GDM1 (cell line): ENCODE measurements at places on chromosomes 3 and 15.

DNA sequence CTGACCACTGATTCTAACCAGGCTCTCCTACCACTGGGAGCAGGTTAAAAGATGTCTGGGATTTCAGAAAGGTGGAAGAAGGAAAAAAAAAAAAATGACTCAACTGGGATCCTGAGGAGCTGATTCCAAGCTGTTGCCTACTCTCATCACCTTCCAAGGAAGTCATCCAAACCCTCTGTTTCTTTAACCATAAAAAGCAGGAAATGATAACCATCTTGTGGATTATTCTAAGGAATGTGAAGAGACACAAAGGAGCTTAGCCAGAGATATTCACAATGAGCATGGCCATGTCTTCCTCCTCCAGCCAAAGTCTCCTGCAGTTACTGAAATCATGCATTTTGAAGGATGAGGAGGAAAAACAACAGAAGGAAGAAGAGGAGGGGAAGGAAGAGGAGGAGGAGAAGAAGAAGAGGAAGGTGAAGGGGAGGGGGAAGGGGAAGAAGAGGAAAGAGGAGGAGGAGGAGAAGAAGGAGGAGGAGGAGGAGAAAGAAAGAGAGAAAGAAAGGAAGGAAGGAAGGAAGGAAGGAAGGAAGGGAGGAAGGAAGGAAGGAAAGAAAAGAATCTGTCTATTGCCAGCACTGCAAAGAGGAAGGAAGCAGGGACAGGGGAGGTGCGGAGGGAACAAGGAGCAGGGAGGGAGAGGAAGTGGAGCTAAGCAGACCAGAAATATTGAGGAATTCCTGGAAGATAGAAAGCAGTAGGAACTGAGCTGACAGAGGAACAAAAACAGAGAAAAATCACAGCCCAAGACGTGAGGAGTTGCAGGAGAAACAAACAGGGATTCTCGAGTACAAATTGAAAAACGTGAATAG lies 229.2 kb downstream of the UACA start:
- no peak for DNase-seq

DNA sequence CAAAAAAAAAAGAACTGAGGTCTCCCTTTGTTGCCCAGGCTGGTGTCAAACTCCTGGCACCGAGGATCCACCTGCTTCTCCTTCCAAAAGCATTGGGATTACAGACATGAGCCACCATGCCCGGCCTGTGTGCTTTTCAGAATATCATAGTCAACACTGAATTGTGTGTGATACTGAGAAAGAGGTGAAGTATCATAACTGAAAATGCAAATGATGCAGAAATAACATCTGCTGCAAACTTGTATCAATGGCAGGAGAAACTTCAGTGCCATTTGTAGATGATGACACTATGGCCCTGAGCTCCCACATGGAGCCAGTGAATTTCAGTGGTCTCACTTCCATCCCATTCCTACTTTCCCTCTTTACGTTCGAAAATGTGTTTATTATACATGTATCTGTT lies 21.9 kb downstream of the IL12A start:
- DNase-seq, result no peak

GRCh38 chr3:29854821-29855220 lies 574.0 kb downstream of the RBMS3 start:
- no peak for DNase-seq

DNA sequence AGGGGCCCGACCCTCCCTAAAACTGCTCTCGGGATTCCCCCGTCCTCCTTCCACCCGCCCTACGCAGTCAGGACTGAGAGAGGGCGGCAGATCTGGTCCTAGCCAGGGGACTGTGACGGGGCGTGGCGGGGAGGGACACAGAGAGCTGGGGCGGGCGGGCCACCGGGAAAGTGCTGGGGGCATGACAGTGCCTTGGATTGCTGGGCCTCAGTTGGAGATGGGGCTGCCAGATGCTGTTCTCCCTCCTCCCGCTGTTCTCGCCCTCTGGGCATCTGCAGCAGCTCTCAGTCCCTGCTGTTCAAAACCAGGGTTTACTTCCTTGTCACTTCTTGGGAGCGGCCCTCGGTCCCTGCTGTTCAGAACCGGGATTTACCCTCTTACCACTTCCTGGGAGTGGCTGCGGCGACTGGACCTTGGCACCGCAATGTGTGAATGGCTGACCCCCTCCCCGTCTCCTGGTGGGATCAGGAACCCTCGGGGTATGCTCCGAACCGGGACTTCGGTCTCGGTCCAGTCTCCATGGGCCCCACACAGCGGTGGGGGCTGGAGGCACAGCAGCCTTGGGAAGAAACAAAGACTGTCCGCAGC lies 1.8 kb upstream of the RPP25 start:
- DNase-seq, result no peak

DNA sequence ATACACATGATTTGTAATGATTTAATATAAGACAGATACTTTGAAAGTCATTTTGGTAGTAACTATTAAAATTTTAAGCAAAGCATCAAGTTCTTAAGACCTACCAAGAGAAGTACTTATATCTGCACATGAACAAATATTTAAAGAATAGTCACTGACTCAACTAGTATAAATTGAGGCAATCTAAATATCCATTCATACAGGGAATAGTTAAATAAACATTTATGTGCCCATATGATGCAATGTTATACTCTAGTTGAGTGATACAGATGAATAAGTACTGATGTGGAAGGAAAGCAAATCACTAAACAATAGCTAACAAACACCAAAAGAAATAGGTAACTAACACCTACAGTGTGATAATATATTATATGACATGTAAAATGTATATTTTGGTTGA lies 527.7 kb downstream of the EPHA3 start:
- DNase-seq, result no peak

GRCh38 chr15:29903785-29904464 lies 81.7 kb upstream of the TJP1 start:
- DNase-seq, result no peak

DNA sequence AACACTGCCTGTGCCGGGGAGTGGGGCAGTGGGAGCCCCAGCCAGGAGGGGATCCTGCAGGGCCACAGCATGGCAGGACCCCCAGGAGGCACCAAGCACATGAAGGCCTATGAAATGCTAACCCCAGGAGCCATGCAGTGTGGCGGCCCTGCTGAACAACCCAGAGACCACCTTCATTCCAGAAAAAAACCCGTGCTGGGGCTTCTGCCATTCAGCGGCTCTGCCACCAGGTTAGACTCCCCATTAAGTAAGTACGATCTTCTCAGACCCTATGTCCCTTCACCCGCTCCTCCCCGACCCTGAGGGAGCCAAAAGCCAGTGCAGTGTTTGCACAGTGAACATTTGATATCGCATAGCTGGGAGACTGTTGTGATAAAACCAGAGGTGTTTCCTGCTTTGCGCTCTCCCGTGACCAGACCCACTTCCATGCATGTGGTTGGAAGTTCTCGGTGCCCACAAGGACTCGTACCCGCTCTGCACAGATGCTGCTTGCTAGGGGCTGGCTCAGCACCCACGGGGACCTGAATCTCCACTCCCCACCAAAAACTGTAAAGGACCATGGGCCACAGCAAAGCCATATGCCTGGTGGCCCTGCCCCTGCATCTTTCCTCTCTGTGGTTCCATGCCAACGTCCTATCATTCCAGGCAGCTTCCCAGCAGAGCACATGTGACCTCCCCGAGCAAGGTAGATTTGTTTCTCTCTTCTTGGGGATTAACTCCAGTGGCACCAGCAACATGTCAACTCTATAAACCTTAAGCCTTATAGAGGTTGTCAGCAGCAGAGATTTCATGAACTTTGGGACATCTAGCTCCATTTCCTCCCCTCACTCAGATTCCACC lies 5.3 kb downstream of the PLA2G4D start:
- no peak for DNase-seq

DNA sequence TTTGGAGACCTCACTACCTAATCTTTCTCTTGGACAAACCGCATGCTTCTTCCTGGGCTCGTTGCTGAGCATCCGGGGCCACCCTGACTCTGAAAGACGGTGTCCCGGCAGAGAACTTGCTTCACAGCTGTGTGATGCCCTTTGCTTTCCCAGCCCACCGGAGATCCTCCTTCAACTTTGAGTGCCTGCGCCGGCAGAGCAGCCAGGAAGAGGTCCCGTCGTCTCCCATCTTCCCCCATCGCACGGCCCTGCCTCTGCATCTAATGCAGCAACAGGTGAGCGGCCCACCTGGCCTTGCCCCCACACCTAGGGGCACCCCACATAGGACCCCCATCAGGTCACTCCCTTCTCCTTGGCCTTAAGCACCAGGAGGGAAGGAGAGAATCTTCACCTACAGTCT lies 37.7 kb downstream of the CHDH start:
- DNase-seq, result no peak

GRCh38 chr3:186100398-186100797 lies 8.5 kb downstream of the ETV5 start:
- no peak for DNase-seq

- DNase-seq, result no peak
Observed at GRCh38 chr3:37985637-37986320, 4.8 kb upstream of the VILL start.
